ENCODE measurements at places on chromosomes 1 and 21.

GRCh38 chr1:202576816-202577215 lies 133.4 kb downstream of the SYT2 start:
- no peak for DNase-seq

DNA sequence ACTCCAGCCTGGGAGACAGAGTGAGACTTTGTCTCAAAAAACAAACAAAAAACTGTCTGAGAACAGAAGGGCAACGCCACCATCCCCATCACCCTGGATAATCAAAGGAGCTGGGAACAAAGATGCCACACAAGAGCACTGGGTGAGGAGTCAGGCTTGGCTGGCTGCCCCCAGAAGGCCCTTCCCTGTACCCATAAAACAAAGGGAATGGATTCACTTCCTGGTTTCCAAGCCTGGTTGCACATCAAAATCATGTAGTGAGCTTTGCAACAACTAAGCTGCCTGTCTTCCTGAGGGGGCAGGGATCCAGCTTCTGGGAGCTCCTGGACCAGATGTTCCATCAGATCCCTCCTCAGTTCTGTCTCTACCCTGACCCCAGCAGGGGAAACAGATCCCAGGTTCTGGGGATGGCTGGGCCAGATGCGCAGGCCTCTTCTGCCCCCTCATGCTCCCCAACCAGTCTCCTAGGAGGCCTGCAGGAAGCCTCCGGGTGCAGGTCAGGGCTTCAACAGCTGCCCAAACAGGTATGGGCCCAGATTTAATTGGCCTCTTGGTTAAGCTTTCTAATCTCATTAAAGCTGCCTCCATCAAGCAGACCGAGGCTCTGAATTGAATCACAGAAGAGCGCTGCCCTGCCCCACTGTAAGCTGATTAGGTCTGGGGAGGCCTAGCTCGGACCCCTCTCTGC lies 97.8 kb downstream of the MRPL37 start:
- no peak for DNase-seq

DNA sequence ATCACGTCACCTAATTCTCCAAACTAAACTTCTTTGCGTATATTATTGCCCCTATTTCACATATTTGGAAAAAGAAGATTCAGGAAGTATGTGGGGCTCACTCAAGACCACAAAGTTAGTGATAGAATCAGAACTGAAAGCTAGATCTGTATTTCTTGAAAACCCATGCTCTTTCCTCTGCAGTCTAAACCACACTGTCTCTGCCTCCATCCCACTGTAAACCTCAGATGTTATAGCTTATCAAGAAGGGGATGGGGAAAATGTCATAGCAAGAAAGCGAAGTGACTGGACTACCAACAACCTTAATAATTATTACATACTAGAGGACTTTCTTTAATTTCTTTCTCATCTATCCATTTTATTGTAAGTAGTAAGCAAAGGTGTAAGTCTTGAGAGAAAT lies 257.7 kb upstream of the SGIP1 start:
- no peak for DNase-seq

- no peak for DNase-seq
Observed at GRCh38 chr1:93716941-93717368, 35.3 kb upstream of the BCAR3 start.

- DNase-seq = no peak
Observed at GRCh38 chr1:248243204-248243603, 12.0 kb downstream of the OR2M4 start.

GRCh38 chr1:207898836-207899235 lies 12.1 kb downstream of the CD34 start:
- no peak for DNase-seq

DNA sequence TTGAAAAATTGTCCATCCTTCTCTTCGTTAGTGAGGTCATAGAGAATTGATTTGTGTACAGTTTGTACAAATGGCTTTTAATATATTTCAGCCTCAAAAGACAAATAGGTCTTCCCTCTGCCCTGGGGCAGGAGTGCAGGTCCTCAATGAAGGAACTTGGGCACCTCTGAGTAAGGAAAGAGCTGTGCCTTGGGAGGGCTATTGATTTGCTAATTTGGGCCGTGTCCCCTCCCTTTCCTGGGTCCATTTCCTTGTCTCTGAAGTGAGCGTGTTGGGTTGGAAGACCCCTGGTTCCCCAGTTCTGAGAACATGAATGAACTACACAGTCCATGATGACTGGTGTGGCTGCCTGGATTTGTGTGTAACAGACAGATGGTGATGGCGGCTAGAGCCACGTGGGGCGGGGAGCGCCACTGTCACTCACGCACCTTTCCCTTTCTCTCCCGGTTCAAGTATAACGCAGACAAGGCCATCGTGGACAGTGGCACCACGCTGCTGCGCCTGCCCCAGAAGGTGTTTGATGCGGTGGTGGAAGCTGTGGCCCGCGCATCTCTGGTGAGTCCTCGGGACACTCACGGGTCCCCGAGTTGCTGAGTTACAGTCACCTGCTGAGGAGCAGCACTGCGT lies 71.0 kb upstream of the FAM3B start:
- no peak for DNase-seq

- DNase-seq = no peak
Observed at GRCh38 chr1:88302843-88303486, 381.1 kb upstream of the PKN2 start.

- no peak for DNase-seq
Observed at GRCh38 chr1:11516961-11517635, 38.1 kb downstream of the DISP3 start.

DNA sequence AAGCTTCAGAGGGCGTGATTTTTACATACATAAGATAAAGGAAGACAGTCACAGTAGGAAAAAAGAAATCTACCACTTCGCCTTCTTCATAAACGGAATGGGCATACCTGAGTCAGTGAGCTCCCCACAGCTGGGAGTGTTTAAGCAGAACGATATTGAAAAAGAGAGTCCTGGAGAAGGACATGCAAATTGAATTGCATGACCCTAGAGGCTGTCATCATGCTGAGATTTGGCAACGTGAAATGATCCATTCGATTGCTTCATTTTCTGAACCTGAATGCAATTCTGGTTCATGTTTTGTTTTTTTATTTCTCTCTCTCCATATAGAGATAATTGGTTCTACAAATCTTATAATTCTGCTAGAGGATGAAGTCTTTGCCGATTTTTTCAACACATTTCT lies 3.7 kb downstream of the RGSL1 start:
- DNase-seq = no peak

- no peak for DNase-seq
Observed at GRCh38 chr1:155569988-155570592, 7.5 kb upstream of the ASH1L start.

GRCh38 chr1:4640931-4641330 lies 13.5 kb upstream of the AJAP1 start:
- DNase-seq = no peak

DNA sequence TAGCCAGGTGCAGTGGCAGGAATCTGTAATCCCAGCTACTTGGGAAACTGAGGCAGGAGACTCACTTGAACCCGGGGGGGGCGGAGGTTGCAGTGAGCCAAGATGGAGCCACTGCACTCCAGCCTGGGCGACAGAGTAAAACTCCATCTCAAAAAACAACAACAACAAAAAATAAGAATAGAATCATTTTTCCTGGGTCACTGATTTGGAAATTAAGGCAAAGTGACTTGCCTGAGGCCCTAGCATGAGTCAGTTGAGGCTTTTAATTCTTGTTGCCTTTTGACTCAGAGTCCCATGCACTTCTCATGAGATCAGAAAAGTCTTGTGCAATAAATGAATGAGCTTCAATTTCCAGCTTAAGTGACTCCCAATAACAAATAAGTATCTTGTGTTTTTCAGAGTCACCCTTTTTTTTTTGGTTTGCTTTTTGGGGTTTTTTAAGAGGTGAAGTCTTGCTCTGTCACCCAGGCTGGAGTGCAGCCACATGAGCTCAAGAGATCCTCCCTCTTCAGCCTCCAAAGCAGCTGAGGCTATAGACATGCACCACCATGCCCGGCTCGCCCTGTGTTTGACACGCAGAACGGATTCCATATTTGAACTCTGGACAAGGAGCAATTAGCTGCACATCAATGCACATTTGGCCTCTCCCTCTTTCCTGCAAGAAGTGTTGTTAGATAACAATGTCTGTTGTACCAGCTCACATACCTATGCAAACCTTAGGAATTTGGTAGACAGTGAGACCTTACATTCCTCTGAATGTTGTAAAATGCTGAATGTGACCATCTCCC lies 3.4 kb upstream of the PLEKHM2 start:
- no peak for DNase-seq

DNA sequence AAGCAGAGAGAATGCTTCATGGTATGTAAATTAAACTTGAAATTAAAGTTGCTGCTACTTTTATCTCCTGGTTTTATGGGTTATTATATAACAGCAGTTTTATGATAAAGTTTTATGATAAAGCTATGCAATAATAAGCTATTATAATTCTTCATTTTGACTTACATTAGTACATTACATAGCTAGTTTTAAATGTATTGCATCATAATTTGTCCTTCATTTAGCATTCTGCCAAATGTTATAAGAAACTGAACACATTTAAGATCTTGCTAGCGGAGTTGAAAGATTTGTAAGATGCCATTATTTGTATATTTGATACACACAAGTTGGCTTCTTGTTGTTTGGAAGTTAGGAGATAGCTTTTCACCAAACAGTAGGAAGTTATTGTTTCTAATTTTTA lies 101.6 kb downstream of the LRRC40 start:
- no peak for DNase-seq

- DNase-seq = no peak
Observed at GRCh38 chr1:17149771-17150170, 30.5 kb upstream of the PADI2 start.

GRCh38 chr1:103107741-103108375 lies 464 bp downstream of the COL11A1 start:
- no peak for DNase-seq

GRCh38 chr1:226898246-226898645 lies 27.8 kb downstream of the PSEN2 start:
- no peak for DNase-seq

DNA sequence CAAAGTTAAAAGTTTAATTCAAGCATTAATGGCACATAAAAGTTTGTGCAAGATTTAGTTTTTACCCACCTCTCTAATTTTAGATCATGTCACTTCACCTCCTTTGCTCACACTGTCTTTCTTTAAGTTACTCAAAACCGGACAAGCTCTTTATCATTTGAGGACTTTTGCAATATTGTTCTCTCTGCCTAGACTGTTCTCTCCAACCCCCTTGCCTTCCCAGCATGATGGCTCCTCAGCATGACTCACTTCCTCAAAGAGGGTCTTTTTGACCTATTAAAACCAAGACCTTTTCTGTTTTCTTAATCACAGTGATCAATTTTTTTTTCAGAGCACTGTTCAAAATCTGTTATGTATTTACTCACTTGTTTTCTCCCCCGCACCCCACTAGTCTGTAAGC lies 61.3 kb downstream of the XKR8 start:
- no peak for DNase-seq

DNA sequence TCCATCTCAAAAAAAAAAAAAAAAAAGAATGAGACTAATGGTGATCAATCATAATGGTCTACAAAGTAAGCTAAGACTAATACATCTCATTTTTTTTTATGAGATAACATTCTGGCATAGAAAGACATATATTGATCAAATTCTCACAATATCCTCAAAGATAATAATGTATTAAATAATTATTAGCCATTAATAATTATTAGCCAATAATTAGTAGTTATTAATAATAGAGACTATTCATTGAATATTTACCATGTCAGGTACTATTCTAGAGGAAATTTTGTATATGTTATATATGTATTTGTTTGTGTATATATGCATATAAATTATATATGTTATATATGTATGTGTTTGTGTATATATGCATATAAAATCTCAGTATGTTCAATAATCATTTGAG lies 137.7 kb upstream of the PTBP2 start:
- DNase-seq = no peak

- DNase-seq = no peak
Observed at GRCh38 chr1:67431869-67432578, 1.8 kb upstream of the SERBP1 start.

GRCh38 chr1:19457607-19458006 lies 27.7 kb downstream of the CAPZB start:
- no peak for DNase-seq

DNA sequence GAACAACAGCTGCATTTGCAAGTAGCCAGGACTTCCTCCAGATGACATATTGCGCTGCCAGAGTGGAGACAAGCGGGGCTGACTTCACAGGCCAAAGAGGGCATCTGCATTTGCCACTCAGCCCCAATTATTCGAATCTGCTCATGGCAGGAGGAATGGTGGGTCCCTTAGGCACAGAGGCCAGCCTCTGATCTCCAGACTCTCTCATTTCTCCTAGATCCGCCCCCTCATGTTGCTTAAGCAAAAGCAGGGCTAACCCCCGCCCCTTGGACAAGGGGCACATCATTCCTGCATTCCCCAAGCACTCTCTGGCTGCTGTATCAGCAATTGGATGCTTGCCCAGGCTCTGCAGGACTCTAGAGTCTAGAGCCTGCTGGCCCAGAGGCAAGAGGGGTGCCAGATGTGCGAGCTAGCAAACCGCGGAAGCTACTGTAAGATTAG lies 262.4 kb downstream of the ST6GALNAC3 start:
- no peak for DNase-seq

DNA sequence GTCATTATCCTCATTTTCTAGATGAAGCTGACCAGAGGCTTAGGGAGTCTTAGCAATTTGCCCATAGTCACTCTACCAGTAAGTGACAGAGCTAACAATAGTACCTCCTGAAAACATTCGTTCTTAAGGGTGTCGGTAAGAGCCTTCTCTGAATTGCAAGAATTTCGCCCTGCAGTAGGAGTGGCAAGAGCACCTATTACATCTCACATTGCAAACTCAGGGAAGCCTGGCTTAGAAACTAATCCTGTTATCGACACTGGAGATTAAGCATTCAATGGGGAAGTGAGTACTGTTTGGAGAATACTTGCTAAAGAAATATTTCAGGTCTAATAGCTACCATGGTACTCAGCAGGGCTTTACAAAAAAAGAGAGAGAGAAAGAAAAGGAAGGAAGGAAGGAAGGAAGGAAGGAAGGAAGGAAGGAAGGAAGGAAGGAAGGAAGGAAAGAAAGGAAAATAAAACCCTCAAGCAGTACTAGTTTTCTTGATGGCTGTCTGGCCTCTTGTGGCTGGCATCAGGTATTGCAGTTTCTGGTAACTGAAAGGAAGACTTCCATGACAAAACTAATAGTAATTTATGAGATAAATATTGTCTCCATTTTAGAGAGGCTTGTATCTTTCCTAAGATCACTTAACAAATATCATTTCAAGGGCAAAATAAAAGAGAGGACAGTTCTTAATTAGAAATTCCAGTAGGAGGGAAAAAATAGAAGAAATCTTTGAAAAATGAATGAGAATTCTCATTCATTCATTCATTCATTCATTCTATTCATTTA lies 10.4 kb downstream of the C1orf226 start:
- no peak for DNase-seq

DNA sequence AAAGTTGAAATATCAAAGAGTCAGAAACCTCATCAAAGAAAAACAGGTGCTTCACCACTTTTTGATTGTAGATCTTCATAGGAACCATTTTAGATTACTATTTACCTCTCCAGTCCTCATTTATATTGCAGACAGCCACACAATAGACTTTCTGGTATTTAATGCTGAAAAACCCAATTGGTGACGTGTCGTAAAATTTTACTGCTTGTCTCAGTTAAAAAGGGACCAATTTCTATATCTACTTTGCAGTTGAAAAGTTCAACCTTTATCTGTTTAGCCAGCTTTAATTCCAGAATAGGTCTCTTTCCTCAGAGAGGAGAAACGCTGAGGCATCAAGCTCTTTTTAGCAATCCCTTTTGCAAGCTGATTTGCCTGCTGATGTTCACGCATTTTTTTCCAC lies 1722.4 kb downstream of the PLA2G4A start:
- no peak for DNase-seq

Data from T-helper 22 cell (primary cell).